ENCODE measurements at places on chromosomes 4 and X.

- DNase-seq, result peak; percentile 48
Measured at GRCh38 chrX:114058988-114059418, 524.9 kb upstream of the HTR2C start.

- DNase-seq, result no peak
Measured at GRCh38 chr4:93403571-93403970, 425.0 kb upstream of the ATOH1 start.

GRCh38 chr4:151358266-151358665, 32.9 kb upstream of the SH3D19 start:
- DNase-seq, result no peak

GRCh38 chrX:53239474-53239873, 14.5 kb upstream of the KDM5C start:
- peak; percentile 38 for DNase-seq

- DNase-seq, result no peak
Measured at GRCh38 chr4:30295652-30296051, 424.5 kb upstream of the PCDH7 start.

DNA sequence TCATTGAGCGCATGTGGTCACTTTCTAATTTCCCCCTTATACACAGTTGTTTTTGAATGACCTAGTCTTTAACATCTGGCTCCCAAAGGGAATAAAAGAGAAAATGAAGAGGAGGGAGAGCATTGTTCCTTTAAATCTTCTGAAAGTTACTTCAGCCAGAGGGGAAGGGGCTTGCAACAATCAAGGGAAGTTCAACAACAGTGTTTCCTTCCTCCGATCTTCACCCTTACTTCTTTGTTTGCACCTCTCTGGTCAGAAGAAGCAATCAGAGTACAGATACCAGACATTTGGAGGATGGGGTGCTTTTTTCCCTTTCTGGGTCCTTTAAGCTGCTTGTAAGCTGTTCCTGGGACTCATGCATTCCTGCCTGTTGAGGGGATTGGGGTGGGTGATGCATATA, 125.4 kb downstream of the TBC1D19 start:
- DNase-seq, result no peak

DNA sequence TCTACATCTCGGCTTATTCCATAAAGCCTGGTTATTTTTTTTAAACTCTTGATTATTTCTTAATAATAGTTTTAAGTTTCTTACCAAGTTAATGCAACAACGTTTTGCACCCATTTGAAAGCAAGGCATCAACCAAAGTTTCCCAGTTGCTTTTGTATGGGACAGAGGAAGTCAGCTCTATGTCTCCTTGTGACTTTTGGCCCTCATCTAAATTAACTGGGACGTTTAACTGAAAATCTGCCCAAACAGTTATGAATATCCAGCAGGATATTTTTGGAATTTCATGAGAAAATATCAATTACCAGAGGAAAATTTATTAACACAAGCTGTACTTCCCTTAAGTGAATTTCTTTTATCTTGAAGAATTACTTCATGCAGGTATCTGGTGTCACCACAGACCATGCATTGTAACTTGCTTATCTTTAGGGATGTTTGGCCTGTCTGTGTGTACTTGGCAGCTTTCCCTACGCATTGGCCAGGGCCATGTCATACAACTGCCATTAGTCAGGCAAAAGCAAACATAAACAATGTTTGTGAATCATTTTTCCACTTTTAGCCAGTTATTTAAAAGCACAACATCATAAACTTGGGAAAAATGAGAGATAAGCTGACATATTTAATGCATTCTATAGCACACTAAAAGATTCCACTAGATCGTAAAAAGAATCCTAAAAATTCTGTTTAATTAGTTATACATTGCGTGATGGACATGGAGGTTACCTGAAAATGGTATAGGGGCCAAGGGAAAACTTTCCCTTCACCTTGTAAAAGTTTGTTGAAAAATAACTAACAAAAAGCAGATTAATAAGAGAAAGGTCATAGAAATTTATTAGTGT, 101.4 kb upstream of the PDE5A start:
- no peak for DNase-seq

- DNase-seq, result no peak
Measured at GRCh38 chrX:29455702-29456101, 759.7 kb upstream of the MAGEB2 start.

GRCh38 chrX:152847281-152847680, 16.4 kb downstream of the NSDHL start:
- DNase-seq, result no peak

DNA sequence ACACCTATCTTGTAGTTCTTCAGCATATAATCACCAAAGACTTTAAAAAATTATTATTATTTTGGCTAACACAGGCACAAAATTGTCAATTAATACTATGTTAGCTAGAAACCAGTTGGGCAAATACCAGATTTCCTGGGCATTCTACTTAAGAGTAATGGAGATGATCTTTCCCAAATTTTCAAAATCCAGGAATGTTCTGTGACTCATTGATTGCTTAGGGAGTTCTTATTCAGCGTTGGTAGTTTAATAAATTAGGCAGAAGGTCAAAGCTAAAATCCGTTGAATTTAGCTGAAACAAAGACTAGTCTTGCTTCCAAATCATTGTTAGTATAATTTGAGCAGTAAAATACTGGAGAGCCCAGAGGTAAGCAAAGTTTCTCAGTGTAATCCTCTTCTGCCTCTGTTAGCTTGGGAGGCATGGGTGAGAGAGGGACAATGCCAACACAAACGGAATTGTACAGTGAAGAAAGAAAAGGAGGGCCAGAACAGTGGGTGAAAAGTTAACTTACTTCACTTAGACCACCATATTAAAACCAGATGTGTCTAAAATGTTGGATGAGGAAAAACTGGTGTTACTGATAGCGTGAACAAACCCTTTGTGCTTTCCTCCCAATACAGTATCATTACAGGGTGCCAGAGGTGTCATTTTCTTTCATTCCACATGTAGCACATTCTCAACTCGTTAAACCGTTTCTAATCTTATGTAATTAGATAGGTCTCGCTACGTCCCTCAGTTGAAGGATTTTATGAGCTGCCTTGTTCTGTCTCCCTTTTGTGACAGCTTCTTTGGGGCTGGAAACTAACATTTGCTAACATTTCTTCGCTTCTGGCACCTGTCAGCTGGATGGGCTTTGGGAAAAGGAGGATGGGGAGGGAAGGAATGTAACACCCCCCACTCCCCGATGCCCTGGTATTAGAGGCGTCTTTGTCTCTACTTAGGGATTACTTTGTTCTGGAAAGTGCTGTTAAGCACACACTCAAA, 87.4 kb upstream of the CITED1 start:
- DNase-seq, result no peak

DNA sequence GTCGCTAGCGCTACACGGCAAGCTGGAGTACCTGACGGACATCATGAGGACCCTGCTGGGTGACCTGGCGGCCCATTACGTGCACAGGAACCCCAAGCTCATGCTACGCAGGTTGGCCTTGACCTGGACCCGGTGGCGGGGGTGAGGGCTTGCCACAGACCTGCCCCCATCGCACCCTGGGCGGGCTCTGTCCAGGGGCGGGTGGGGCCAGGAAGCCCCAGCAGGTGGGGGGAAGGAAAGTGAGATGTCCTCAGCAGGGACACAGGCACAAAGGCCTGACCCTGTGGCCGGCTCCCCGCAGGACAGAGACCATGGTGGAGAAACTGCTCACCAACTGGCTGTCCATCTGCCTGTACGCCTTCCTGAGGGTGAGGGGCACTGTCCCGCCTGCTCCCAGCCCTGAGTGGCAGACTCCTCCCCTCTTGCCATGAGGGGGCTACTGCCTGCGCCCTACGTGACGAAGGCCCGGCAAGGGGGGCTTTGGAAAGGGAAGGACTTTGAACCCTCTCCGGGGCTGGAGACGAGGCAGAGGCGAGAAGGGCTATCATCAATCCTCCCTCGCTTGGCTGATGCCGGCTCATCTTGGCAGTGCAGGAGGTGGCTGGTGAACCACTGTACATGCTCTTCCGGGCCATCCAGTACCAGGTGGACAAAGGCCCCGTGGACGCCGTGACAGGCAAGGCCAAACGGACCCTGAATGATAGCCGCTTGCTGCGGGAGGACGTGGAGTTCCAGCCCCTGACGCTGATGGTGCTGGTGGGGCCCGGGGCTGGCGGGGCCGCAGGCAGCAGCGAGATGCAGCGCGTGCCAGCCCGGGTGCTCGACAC, 5.3 kb upstream of the SRPK3 start:
- no peak for DNase-seq

GRCh38 chr4:170259631-170260153, 169.9 kb upstream of the AADAT start:
- DNase-seq, result peak; percentile 98

DNA sequence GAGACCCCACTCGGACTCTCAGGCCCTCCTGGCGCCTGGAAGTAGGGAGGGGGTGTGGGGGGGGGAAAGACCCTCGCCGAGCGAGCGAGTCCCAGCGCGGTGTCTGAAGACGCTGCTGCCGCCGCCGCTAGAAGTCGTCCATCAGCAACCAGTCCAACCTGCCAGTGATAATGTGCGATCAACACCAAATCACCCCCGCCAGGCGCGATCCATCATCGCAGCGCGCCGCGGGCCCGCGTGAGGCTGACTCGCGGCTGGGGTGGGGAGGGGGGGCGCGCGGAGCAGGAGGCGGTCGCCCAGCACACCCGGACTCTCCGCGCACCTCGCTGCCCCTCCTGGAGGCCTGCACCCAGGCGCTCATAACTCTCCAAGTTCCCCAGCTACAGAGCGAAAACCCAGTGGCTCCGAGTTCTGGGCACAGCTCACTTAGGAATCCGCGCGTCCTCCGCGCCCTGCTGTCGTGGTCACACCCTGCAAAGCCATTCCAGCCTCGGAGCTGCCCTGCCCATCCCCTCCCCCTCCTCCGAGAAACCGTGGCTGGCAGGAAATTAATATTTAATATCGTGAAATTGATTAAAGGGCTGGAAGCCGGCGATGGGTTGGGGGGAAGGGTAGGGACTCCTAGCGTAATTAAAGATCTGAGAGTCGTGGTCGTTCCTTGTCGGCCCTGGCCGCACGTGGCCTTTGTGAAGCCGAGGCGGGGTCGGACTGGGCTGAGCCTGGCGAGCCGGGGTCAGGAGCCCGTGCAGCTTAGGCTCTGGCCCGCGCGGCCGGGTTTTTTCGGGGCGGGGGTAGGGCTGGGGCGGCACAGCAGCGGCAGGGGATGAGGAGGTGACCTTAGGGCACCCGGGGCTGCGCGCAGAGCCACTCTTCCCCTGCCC, 58.1 kb upstream of the BCOR start:
- DNase-seq, result peak; percentile 67

DNA sequence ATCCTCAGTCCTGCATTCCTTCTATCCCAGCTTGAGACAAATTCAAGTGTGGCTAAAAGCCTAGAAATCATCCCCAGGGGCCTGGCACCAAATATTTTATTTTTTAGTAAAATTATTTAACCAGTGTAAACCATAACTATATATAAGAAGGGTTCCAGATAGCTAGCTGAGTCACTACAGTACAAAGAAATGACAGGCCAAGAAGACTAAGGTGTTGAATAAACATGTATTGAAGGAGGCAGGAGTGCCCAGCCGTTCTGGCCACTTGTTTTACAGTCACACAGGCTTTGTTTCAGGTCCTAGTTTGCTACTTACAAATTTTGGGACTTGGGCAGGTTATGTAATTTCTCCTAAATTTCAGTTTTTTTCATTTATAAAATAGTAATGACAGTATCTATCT, 225.9 kb upstream of the PITX2 start:
- no peak for DNase-seq

DNA sequence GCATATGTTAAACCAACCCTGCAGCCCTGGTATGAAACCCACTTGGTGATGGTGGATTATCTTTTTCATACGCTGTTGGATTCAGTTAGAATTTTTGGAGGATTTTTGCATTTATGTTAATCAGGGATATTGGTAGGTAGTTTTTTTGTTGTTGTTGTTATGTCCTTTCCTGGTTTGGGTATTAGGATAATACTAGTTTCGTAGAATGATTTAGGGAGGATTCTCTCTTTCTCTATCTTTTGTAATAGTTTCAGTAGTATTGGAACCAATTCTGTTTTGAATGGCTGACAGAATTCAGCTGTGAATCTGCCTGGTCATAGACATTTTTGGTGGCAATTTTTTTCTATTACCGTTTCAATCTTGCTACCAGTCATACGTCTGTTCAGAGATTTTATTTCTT, 305.4 kb downstream of the IDS start:
- no peak for DNase-seq

GRCh38 chr4:159307929-159308328, 205.1 kb downstream of the RAPGEF2 start:
- DNase-seq, result no peak

DNA sequence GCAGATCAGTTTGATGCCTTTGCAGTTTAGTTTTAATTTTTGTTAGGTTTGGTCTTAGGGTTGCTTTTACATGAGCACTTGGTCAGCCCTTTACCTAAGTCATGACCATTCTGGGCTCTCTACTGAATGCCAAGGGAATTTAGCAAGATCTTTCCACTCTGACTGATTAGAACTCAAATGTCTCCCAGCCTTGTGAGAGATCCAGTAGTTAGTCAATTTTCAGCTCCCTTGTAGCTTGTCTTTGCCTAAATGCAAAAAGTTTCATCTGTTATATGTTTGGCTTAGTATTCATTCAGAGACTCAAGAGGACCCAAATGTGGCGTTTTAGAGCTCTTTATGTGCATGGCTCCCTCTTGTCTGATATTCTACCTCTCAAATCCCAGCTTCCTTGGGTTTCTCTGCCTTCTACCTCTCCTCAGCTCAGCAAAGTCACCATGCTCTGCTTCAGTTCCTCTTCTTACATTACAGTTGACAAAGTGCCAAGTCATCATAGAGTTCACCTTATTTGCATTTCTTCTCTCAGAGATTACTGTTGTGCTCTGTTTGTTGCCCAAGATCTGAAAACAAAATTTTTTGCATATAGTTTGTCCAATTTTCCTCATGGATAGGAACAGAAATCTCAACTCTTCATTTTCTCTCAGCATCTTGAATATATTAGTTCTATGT, 17.5 kb upstream of the JAKMIP1 start:
- no peak for DNase-seq

GRCh38 chr4:27304751-27305150, 444.1 kb downstream of the STIM2 start:
- DNase-seq, result no peak

- DNase-seq, result no peak
Measured at GRCh38 chr4:77007358-77008230, 58.0 kb downstream of the SEPTIN11 start.

DNA sequence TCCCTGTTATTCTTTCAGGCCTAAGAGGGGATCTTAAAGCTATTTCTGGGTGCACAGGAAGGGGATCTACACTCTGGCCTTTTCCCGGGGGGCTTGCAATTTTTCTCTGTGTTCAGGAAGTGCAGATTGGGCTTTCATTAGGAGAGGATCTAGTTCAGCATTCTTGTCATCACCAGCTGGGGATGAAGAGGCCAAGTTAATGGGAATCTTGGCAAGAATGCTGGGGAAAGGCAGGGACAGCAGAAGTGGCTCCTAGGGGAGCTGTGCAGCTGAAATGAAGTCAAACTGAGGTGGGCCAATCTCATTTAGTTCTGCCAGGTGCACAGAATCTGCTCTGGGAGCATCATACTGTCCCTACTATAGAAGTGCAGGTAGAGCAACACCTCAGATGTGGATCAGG, 40.9 kb upstream of the ESX1 start:
- DNase-seq, result no peak

DNA sequence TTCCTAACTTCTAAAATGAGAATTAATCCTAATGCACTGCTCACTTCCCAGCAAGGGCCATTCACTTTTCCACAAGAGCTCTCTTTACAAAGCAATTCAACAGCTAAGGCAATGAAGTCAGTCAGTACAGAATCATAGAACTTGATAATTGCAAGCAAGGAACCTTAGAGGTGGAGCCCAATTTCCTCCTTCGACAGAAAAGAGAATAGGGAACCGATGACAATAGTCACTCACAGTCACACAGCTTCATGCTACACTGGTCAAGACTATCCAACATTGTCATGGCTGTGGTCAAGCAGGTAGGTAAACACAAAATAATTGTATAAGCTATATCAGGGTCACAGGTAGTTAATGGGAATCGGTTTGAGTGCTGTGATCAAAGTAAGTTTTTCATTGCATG, 90.0 kb downstream of the ELOVL6 start:
- no peak for DNase-seq

Measured in ELF-1 (cell line).